Sciatic nerve (tissue), 2 donors: ENCODE measurements at places on chromosomes 5 and 9. TPM values are rescaled to one million over a fixed set of nuclear protein-coding genes. Genes with fewer than 3 reads are reported as not detected.

GRCh38 chr5:58241389-58241788 is 218.5 kb downstream of the PLK2 start:
- DNase-seq: no peak

- no peak for DNase-seq
Observed at GRCh38 chr9:16763946-16764345, 106.5 kb downstream of the BNC2 start.

GRCh38 chr9:115202181-115202580 is 84.2 kb upstream of the TNC start:
- no peak for DNase-seq

DNA sequence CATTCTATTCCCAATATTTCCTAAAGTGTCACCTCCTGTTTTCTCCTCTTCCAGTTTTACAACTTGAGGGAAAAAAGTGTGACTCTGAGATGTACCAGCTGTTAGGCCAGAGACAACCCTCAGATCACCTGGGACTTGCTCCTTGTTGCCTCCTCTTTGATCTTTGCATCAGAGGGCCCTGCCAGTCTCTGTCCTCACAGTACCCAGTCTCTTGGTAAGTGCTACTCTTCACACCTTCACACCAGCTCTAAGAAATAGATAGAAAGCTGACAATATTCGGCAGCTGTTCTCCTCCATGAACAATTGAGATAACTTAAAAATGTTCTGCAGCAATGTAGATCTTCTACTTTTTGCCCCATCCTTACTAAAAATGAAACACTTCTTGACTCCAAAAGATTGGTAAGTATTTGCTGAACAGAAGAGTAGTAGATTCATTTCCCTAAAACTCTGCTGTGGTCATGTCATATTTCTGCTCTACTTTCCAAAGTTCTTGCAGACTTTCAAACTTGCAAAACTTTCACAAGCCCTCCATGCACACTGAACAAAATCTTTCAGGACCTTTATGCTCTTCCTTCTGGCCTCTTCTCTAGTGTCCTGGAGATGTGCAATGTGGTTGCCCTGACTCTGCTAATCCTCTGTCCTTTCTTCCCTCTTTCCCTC is 188.6 kb downstream of the SNX18 start:
- DNase-seq: no peak

DNA sequence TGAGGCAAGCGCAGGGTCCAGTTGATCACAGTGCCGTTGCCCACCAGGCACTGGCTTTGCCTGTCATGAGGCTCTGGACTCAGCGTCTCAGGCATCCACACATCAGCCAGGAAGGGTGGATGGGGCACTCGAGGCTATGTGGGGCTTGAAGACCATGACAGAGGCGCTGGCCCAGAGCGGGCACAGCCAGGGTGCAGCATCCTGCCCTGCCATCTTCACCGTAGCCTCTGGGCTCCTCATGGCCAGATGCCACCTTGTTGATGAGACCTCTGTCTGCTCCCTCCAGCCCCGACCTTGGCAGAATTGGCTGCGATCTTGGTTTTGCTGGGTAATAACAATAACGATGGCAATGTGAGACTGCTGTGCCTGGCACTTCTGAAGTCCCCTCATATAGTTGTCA is 404.2 kb upstream of the IRX2 start:
- DNase-seq: no peak

DNA sequence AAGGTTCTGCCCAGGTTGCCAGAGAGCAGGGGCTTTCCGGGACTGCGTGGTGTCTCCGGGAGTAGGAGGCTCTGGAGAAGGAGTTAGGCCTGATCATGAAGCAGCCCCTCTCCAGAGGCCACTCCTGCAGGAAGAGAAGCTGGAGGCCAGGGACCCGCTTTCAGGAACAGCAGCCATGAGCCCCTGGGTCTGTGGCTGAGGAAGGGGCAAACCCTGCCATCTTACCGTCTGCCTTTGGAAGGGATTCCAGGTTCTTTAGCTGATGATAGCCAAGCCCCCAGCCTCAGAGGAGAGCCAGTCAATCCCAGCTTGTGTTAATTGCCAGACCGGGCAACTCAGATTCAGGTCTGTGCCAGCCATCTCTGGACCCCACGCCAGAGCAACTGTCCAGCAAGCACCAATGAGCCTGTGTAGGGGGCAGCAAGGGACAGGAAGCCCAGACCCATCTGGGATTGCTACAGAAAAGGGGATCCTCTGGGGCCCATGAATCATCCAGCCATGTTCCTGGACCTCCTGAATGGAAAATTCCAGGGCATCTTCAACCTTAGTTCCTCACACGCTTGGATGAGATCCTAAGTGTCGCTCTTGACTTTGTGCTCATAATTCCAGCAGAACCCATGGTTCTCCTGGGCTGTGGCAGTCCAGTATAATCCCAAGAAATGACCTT is 42.7 kb upstream of the MVB12B start:
- DNase-seq: no peak

GRCh38 chr5:3362606-3362910 is 233.1 kb upstream of the IRX1 start:
- DNase-seq: peak; percentile 13

DNA sequence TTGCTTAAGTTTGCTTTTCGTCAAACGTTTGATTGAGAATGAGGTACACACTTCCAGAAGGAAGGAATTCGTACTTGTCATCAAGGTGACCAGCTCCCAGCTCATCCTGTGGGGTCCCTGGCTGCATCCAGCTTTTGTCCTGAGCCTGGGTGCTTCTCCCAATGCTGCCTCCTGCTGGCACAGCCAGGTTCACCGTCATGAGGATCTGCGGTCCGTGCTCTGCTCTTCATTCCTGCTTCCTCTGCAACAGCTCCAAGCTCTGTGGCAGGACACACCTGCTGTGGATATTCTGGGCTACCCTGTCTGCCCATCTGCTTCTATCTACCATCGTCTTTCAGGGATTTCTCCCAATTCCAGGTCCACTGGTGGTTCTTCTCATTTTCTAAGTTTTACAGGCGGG is 13.3 kb upstream of the UBE2QL1 start:
- DNase-seq: no peak

DNA sequence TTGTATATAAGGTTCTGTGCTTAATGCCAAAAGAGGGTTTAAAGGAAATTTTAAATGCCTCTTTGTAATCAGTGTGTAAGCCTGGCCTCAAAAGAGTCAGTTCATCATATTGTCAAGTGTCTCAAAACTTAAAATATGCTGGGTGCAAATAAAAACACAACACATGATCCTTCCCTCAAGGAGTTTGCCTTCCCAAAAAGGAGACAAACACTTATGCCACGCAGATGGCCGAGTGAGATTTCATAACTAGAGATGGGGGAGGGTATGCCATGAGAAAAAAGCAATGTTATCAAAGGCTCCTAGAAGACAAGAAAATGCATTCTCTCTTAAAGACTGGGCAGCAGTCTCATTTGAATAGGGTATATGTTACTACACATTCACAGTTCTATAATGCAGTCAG is 55.2 kb downstream of the FBXO38 start:
- no peak for DNase-seq

DNA sequence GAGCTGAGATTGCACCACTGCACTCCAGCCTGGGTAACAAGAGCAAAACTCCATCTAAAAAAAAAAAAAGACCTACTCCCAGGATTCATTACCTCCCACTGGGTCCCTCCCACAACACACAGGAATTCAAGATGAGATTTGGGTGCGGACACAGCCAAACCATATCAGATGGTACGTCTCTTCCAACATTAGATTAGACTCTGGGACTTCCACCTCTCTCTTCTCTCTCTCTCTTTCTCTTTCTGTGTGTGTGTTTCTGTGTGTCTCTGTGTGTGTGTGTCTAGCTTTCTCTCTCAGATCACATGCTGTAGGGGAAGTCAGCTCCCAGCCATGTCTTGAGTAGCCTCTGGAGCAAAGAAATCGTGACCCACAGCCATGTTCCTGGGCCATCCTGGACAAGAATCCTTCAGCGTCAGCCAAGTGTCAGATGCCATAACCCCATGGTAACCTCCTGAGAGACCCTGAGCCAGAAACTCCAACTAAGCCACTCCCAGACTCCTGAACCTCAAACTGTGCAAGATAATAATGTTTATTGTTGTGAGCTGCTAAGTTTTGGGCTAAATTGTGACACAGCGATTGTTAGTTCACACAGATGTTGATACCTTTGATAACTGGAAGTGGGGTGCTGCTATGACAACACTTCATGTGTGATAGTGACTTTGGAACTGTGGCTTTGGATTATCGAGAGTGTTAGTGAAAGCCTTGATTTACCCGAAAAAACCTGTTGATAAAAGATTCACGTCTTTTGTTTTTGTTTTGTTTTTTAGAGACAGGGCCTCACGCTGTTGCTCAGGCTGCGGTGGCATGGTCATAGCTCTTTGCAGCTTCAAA is 4.1 kb upstream of the CMBL start:
- no peak for DNase-seq

- DNase-seq: no peak
Observed at GRCh38 chr5:167413506-167413905, 877.9 kb upstream of the WWC1 start.

DNA sequence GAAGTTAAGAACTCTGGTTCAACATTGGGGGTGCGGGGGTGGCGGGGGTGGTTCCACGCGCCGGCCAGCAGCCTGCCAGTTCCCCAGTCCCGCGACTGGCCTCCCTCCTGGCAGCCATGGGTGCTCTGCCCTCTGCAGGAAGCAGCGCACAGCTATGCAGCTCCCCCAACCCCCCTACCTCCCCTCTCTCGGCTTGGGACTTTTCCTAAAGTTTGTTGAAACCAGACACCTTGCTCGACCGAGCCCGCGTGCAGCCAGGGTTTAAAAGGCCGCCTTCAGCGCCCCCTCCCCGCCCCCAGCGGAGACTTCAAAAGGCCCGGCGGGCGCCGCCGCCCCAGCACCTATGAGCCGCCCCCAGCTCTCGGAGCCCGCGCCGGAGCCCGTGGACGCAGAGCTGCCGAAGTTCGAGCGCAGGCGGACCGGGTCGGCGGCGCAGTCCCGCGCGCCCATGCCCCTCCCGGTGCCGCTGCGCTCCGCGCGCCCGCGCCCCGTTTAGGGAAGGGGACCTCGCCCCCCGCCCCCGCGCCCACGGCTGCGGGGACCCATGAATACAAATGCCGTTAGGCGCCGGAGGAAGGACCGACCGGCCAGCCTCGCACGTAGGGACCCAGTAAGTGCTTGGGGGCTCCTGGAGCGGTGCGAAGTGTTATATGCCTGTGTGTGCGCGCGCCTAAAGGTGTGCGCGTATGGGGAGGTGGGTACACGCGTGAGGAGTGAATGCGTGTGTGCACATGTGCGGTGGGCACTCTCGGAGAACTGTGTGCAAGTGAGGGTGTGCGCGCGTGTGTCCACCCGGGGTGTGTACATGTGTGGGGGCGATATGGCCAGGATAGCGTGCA is 1.4 kb upstream of the COL27A1 start:
- no peak for DNase-seq

DNA sequence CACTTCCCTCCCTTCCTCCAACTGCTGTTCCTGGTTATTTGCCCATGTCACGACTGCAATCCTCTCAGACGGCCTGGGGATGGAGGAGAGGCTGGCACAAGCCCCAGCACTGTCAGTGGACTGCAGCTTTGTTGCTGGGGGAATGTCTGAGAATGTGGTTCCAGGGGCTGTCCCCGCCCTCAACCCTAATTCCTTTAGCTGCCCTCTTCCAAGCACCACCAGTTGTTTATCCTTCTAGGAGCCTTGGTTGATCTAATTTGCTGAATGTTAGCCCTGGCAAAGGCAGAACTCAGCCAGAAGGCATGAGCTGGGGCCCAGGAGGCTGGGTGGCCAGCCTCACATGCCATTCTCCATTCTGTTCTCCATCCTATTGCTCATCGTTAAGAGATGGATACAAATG is 51.6 kb downstream of the ADAM19 start:
- no peak for DNase-seq

HTR4 gene
- total RNA-seq: 0.13 TPM

GLDC gene
- total RNA-seq: 35.6 TPM

SLC34A3 gene
- total RNA-seq: not detected

IRGM gene
- not detected for total RNA-seq

TNFSF15 gene
- total RNA-seq: 11.9 TPM

PCDHGA10 gene
- total RNA-seq: 8.9 TPM

PRR16 gene
- 0.71 TPM for total RNA-seq

PTGS1 gene
- 6.0 TPM for total RNA-seq
